HL-60 (cell line): ENCODE measurements at places on chromosomes 3 and 15.

DNA sequence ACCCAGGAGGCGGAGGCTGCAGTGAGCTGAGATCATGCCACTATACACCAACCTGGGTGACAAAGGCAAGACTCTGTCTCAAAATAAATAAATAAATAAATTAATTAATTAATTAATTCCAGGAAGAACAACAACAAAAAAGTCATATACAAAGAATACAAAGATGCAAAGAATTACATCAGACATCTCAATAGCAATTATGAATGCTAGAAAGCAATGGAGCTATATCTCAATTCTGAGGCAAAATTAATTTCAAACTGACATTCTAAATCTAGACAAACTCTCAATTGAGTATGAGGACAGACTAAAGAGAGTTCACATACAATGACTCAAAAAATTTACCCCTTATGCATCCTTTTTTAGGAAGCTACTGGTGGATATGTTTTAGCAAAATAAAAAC, 69.6 kb upstream of the CTNNB1 start:
- no peak for DNase-seq

DNA sequence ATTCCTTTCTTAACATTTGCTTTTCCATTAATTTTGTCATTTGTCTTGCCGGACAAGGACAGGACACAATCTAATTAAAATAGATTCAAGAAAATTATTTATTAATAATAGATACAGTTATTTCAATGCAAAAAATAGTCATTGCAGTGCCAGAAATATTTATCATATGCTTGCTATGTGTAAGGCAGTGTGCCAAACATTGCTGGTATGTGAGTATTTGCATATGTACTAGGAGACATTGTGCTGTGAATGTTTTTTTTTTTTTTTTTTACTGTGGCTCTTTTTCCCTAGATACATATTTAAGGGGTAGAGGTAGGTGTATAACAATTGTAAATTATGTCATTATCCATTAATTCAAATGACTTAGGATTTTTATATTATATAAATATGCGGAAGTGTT, 23.3 kb downstream of the SPRED1 start:
- no peak for DNase-seq

DNA sequence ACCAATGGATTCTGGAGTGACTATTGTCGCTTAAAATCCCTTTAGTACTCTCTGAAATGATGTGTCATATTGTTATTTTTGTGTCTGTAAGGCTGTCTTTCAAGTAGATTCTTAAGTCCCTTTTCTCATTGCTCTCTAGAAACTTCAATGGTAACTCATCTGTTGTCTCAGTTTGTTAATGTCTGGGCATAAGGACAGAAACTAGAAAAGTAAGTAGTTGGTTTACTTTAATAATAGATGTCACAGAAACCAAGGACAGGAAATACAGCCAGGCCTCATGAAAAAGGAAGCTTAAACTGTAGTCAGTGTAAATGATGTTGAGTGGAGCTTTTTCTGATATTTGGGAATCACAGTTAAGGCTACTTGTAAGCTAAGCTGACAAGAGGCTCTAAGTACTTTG, 730.2 kb upstream of the DPPA4 start:
- no peak for DNase-seq

DNA sequence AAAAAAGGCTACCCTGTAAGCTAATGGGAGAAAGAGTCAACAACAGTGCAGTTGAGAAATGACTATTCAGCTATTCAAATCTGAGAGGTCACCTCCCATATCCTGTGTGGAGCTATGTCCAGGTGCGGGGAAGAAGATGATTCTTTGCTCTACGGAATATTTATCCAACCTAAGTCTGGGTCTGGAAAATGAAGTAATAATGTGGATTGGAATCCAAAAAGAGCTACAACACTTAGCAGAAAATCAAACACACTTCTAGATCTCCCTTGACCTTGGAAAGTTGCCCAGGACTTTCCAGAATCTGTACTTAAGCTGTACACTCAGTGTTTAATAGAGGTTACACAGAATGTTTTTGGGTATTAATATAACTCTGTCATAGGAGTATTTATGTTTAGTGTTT, 251.9 kb downstream of the NAALADL2 start:
- no peak for DNase-seq

DNA sequence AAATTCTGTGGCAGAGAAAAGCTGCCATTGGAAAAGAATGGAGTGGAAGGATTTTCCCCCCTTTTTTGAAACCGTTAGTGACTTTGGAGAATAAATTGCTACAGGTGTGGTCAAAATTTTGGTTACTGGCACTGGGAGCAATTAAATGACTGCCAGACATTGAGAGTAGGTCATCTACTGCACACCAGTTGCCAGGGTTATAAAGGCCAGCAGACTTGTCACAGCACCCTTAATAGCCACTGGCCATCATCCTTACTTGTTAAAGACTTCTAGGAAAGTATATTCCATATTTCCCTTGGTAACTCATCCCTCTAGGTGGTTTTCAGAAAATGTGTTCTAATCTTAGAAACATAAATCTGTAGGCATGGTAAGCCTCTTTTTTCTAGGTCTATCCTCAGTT, 8.0 kb downstream of the PIK3CA start:
- DNase-seq: no peak

DNA sequence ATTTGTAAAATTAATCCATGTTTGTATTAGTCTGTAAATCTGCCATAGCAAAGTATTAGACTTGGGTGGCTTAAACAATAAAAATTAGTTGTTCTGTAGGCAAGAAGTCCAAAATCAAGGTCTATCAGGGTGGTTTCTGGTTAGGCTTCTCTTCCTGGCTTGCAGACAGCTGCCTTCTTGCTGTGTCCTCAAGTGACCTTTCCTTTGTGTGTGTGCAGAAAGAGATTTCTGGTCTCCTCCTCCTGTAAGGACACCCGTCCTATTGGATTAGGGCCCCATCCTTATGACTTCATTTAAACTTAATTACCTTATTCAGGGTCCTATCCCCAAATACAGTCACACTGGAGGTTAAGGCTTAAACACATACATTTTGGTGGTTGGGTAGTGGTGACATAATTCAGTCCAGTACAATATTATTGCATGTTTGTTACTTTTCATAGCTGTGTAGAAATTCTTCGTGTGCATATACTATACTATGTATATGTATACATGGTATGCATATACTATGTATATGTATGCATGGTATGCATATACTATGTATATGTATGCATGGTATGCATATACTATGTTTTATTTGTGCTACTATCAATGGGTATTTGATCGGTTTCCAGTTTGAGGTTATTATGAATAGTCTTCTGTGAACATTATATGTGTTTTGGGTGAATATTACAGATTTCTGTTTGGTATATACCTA, 57.9 kb upstream of the RNU6-1 start:
- DNase-seq: no peak
